ENCODE measurements at places on chromosomes 4 and X. TPM values are rescaled to one million over a fixed set of nuclear protein-coding genes. Genes with fewer than 3 reads are reported as not detected.

Gene POLN
- 3.2 TPM for total RNA-seq

Gene TCEAL6
- not detected for total RNA-seq

DNA sequence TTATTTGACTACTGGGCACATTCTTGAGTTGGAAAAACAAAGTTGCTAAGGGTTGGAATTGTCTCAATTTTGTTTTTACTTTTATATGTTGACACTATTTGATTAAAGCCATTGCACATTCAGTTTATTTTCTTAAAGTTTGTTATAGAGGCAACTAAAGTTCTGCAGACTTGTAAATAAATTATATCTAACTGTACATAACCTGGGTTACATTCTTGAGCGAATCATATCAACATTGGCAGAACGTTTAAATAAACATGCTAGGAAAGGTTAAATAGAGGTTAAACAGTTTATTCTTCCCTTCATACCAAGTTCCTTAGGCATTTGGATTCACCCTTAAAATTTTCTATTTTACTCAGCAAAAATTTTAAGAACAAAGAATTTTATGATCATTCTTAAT, 74.5 kb downstream of the UCHL1 start:
- no peaks in the 10 kb centered on the region for H3K4me1 ChIP-seq
- H3K27ac ChIP-seq: no peak overlapping the region
- no peaks in the 10 kb centered on the region for H3K27me3 ChIP-seq

DNA sequence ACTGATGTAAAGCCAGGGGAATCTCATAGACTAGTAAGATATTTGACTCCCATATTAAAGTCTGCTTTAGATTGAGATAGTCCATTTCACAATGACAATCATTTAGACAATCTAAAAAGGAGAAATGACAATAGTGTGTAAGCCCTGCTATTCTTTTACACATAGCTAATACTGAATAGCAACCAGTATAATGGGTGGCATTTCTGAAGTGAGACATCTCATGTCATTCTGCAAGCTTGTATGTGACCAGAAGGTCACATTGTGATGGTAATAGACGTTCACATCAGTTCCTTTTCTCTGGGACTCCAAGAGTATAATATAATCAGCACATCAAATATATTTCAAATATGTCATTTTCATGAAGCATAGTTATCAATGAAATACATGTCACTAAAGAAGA, 440.2 kb downstream of the GALNTL6 start:
- no peak for DNase-seq
- H3K27me3 ChIP-seq: no peaks in the 10 kb centered on the region
- H3K4me1 ChIP-seq: no peaks in the 10 kb centered on the region
- no peak overlapping the region for H3K27ac ChIP-seq
- H3K36me3 ChIP-seq: no peaks in the 10 kb centered on the region

Gene SMARCAD1
- total RNA-seq: 15.9 TPM

GRCh38 chrX:66919280-66919832, 280.5 kb upstream of the EDA2R start:
- DNase-seq: no peak
- H3K27me3 ChIP-seq: no peaks in the 10 kb centered on the region
- no peak overlapping the region for H3K4me3 ChIP-seq
- no peaks in the 10 kb centered on the region for H3K36me3 ChIP-seq

- DNase-seq: no peak
- H3K27ac ChIP-seq: no peak overlapping the region
- H3K4me3 ChIP-seq: no peak overlapping the region
Measured at GRCh38 chrX:50707955-50708699, 105.9 kb downstream of the SHROOM4 start.

- H3K27me3 ChIP-seq: no peaks in the 10 kb centered on the region
- no peaks in the 10 kb centered on the region for H3K4me1 ChIP-seq
- no peak overlapping the region for H3K27ac ChIP-seq
Measured at GRCh38 chr4:24963277-24963676, 50.4 kb upstream of the CCDC149 start.

DNA sequence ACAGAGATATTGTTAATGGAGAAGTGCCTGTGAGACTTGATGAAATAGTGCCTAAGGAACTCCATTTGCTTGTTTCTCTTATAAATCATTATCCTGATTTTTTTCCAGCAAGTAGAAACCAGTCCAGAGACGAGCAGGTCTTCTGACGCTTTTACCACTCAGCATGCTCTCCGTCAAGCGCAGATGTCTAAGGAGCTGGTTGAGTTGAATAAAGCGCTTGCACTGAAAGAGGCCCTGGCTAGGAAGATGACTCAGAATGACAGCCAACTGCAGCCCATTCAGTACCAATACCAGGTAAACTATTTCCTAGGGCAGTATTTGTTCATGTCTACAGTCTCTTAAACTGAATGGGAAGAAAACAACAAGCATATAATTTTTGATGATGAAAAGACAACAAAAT, 63.6 kb downstream of the KIF4A start:
- H3K4me3 ChIP-seq: no peak overlapping the region
- no peaks in the 10 kb centered on the region for H3K4me1 ChIP-seq
- no peaks in the 10 kb centered on the region for H3K36me3 ChIP-seq
- H3K27me3 ChIP-seq: no peaks in the 10 kb centered on the region
- no peak for DNase-seq
- H3K27ac ChIP-seq: no peak overlapping the region

Gene HTN1
- not detected for total RNA-seq

- H3K36me3 ChIP-seq: no peaks in the 10 kb centered on the region
- H3K4me3 ChIP-seq: no peak overlapping the region
- no peaks in the 10 kb centered on the region for H3K4me1 ChIP-seq
- no peaks in the 10 kb centered on the region for H3K27me3 ChIP-seq
- no peak for DNase-seq
Measured at GRCh38 chr4:123043013-123043412, 120.6 kb upstream of the NUDT6 start.

Gene KIT
- 0.23 TPM for total RNA-seq

DNA sequence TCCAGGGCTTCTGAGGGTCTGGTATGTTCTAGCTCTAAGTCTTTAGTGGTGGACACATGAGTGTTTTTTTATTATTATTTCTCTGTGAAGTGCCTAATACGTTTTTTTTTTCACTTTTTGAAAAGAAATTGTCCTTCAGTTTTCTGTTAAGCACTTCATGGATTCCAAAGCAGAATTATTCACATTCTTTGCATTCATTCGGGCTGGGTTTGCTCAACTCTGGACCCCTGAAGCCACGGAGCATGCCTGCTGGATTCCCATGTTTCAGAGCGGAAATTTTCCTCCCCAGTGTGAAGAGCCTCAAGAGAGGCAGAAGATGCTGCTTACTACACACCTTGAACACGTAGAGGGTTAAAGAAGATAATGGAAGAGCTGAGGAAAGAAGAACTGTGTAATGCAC, 107.5 kb downstream of the EGF start:
- H3K27ac ChIP-seq: no peak overlapping the region
- H3K36me3 ChIP-seq: no peaks in the 10 kb centered on the region
- H3K4me1 ChIP-seq: no peaks in the 10 kb centered on the region
- no peaks in the 10 kb centered on the region for H3K27me3 ChIP-seq
- H3K4me3 ChIP-seq: no peak overlapping the region

Gene CT47B1
- not detected for total RNA-seq

Gene TNIP2
- total RNA-seq: 43.6 TPM

GRCh38 chr4:85370400-85371032, 104.4 kb upstream of the ARHGAP24 start:
- no peak overlapping the region for H3K27ac ChIP-seq
- H3K4me3 ChIP-seq: no peak overlapping the region
- H3K27me3 ChIP-seq: no peaks in the 10 kb centered on the region
- H3K4me1 ChIP-seq: no peaks in the 10 kb centered on the region
- no peak for DNase-seq

DNA sequence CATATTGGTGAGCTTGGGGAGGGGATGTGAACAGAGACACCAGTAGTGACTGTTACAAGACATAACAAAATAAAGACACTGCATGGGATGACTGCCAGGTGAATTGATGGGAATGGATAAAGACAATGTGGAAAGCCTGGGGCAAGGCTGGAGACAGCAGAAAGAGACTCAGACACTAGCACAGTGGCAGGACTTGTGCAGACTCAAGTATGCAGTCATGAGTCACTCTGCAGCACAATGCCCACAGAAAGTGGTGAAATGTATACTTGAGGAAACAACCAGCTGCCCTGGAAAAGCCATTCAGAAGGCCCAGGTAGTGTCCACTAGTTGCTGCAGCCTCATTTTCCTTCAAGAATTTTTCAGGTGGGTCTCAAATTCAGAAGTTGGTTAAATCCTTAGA, 452.3 kb downstream of the MID1IP1 start:
- DNase-seq: no peak
- H3K27ac ChIP-seq: no peak overlapping the region
- H3K36me3 ChIP-seq: no peaks in the 10 kb centered on the region

Gene GPR143
- total RNA-seq: not detected

- H3K4me1 ChIP-seq: no peaks in the 10 kb centered on the region
- H3K36me3 ChIP-seq: no peaks in the 10 kb centered on the region
- H3K4me3 ChIP-seq: no peak overlapping the region
- DNase-seq: no peak
- no peaks in the 10 kb centered on the region for H3K27me3 ChIP-seq
Measured at GRCh38 chr4:156194896-156195295, 241.2 kb upstream of the CTSO start.

DNA sequence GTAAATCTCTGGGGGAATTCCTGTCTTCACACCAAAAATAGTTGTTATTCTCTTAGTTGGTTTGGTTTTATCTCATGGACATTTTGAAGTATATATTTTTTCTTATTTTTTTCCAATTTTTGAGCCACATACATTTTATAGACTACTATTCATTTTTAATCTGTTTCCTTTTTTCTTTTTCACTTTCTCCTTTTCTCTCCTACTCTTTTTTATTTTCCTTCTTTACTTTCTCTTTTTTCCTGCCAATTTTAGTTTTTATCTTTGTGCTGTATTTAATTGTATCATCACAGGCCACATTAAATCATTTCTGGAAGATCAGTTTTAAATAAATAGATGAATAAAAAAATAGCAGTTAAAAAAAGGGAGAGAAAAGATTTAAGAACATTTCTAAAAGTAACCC, 14.0 kb upstream of the JADE3 start:
- no peak for DNase-seq
- H3K4me3 ChIP-seq: no peak overlapping the region
- no peaks in the 10 kb centered on the region for H3K4me1 ChIP-seq
- no peak overlapping the region for H3K27ac ChIP-seq

DNA sequence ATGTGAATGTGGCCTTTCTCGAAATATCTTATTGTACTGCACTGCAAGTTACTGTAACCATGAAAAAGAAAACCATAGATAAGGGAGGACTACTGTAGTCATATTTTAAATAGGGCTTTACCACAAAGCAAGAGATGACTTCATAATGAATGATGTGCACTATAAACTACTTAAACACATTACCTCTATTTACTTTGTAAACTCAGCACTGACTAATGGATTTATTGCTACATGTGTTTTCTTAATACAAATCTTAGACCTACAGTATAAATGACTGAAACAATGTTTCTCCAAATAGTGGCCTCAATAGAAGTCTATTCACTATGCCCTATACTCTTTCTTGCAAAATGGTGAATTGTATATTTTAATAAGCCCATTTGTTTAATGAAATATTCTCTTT, 61.1 kb downstream of the HDX start:
- no peak overlapping the region for H3K4me3 ChIP-seq
- DNase-seq: no peak
- H3K27me3 ChIP-seq: no peaks in the 10 kb centered on the region

- no peak overlapping the region for H3K27ac ChIP-seq
- no peak for DNase-seq
- no peaks in the 10 kb centered on the region for H3K27me3 ChIP-seq
- no peaks in the 10 kb centered on the region for H3K4me1 ChIP-seq
Measured at GRCh38 chr4:44791831-44792230, 65.5 kb upstream of the GNPDA2 start.
